Activated naive CD4-positive, alpha-beta T cell treated with anti-CD3 and anti-CD28 coated beads for 36 hours (primary cell): ENCODE measurements at places on chromosomes 1 and 21. TPM values are rescaled to one million over a fixed set of nuclear protein-coding genes. Genes with fewer than 3 reads are reported as not detected.

The STX12 gene
- 31.9 TPM for total RNA-seq

- no peak overlapping the region for H3K27ac ChIP-seq
- H3K36me3 ChIP-seq, result no peaks in the 10 kb centered on the region
- peaks cover 36% of the 10 kb centered on the region for H3K4me1 ChIP-seq
- DNase-seq, result no peak
Measured at GRCh38 chr1:235918032-235918431, 51.3 kb upstream of the LYST start.

- H3K36me3 ChIP-seq, result no peaks in the 10 kb centered on the region
- DNase-seq, result no peak
- H3K4me3 ChIP-seq, result no peak overlapping the region
- H3K27me3 ChIP-seq, result no peaks in the 10 kb centered on the region
Measured at GRCh38 chr1:242568666-242569065, 44.2 kb upstream of the PLD5 start.

GRCh38 chr1:59150577-59151386, 146.1 kb upstream of the FGGY start:
- no peak overlapping the region for H3K4me3 ChIP-seq
- no peaks in the 10 kb centered on the region for H3K27me3 ChIP-seq
- H3K4me1 ChIP-seq, result peaks cover 13% of the 10 kb centered on the region

- peaks cover 84% of the 10 kb centered on the region for H3K4me1 ChIP-seq
- H3K36me3 ChIP-seq, result peaks cover 35% of the 10 kb centered on the region
- no peaks in the 10 kb centered on the region for H3K27me3 ChIP-seq
- H3K27ac ChIP-seq, result peak overlapping the region; percentile 25
- H3K4me3 ChIP-seq, result no peak overlapping the region
- DNase-seq, result peak; percentile 25
Measured at GRCh38 chr1:41653574-41653973, 169.1 kb upstream of the EDN2 start.

- DNase-seq, result no peak
- no peaks in the 10 kb centered on the region for H3K4me1 ChIP-seq
- no peaks in the 10 kb centered on the region for H3K36me3 ChIP-seq
- H3K27ac ChIP-seq, result no peak overlapping the region
- H3K4me3 ChIP-seq, result no peak overlapping the region
- H3K27me3 ChIP-seq, result no peaks in the 10 kb centered on the region
Measured at GRCh38 chr1:97204468-97204867, 482.9 kb downstream of the PTBP2 start.

The COA7 gene
- 11.7 TPM for total RNA-seq

DNA sequence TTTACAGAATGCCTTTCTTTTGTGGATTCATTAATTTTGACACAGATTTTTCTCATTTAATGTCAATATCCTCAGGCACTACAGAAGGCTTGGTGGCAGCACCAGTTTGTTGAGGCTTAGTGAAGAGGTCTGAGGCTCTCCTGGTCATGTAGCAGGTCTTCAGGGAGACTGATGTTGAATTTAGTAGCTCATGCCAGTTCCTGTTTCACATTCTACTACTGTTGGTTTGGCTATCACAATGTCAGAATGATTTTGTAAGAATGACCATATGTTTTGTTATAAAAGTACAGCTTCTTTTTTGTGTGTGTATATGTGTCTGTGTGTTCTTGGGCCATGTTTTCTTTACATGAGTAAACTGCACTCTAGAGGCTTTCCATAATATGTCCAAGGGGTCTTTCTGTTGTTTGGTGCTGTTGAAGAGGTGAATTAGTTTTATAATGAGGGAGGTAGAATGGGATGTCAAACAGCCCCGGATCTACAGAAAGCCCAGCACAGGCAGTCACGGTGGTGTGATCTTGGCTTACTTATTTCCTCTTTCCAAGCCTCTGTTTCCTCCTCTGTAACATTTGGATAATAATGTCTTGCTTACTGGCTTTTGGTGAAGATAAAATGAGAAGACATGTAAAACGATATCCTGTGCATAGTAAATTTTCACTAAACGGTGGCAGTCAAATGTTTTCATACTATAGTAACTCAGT, 32.0 kb downstream of the C1orf21 start:
- H3K27me3 ChIP-seq, result peaks cover 20% of the 10 kb centered on the region
- H3K4me1 ChIP-seq, result no peaks in the 10 kb centered on the region
- no peak overlapping the region for H3K4me3 ChIP-seq
- no peaks in the 10 kb centered on the region for H3K36me3 ChIP-seq
